ENCODE measurements at places on chromosomes 13 and 19. TPM values are rescaled to one million over a fixed set of nuclear protein-coding genes. Genes with fewer than 3 reads are reported as not detected.

GNG7 gene
- under 0.01 TPM for total RNA-seq

GARIN5B gene
- total RNA-seq: not detected

ZBTB45 gene
- total RNA-seq: 7.0 TPM

ZNF154 gene
- 0.37 TPM for total RNA-seq

PLIN3 gene
- total RNA-seq: 287 TPM

PSMD8 gene
- total RNA-seq: 400 TPM

CYP2A7 gene
- total RNA-seq: not detected

PTH2 gene
- total RNA-seq: not detected

SHFL gene
- total RNA-seq: 16.2 TPM

ZNF536 gene
- total RNA-seq: not detected

SMARCA4 gene
- 102 TPM for total RNA-seq

REEP6 gene
- total RNA-seq: 2.6 TPM

KLF1 gene
- total RNA-seq: not detected

CPT1C gene
- total RNA-seq: 22.0 TPM

ZNF724 gene
- total RNA-seq: 11.1 TPM

JSRP1 gene
- not detected for total RNA-seq

RASGRP4 gene
- total RNA-seq: not detected

TCF3 gene
- 65.4 TPM for total RNA-seq

KRTDAP gene
- not detected for total RNA-seq

ZNF136 gene
- 2.6 TPM for total RNA-seq

SLC46A3 gene
- 0.73 TPM for total RNA-seq

KL gene
- total RNA-seq: 0.20 TPM

LHB gene
- not detected for total RNA-seq

INTS6 gene
- total RNA-seq: 58.1 TPM

OR4F17 gene
- total RNA-seq: not detected

TNNT1 gene
- 2.9 TPM for total RNA-seq

PRTN3 gene
- total RNA-seq: not detected

F7 gene
- total RNA-seq: not detected

ZNF723 gene
- not detected for total RNA-seq

ATG4D gene
- 14.3 TPM for total RNA-seq

ZFP14 gene
- 1.8 TPM for total RNA-seq

RNF17 gene
- not detected for total RNA-seq

HIPK4 gene
- under 0.01 TPM for total RNA-seq

TSHZ3 gene
- total RNA-seq: 9.6 TPM

KIR3DL2 gene
- not detected for total RNA-seq
